ENCODE measurements at places on chromosomes 11 and 22. TPM values are rescaled to one million over a fixed set of nuclear protein-coding genes. Genes with fewer than 3 reads are reported as not detected.

- no peak for DNase-seq
Observed at GRCh38 chr22:22486132-22486899, 22.2 kb downstream of the ZNF280B start.

DNA sequence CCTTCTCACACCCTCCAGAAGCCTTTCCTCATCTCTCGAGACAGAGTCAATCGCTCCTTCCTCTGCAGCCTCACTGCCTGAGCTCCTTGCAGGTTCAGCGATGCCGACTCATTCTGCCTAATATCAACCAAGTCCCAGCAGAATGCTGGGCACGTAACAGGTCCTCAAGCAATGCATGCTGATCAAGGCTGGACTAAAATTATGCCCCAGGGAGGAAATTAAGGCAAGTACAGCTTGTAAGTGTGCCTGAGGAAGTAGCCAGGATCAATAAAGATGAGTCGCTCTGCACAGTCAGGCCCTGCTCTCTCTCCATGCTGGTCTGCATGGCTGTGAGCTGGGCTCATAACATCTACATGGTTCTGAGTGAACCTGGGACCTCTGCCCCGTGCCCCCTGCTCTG is 25.6 kb upstream of the NRIP3 start:
- DNase-seq: no peak

- DNase-seq: no peak
Observed at GRCh38 chr22:49380828-49381114, 446.9 kb downstream of the BRD1 start.

DNA sequence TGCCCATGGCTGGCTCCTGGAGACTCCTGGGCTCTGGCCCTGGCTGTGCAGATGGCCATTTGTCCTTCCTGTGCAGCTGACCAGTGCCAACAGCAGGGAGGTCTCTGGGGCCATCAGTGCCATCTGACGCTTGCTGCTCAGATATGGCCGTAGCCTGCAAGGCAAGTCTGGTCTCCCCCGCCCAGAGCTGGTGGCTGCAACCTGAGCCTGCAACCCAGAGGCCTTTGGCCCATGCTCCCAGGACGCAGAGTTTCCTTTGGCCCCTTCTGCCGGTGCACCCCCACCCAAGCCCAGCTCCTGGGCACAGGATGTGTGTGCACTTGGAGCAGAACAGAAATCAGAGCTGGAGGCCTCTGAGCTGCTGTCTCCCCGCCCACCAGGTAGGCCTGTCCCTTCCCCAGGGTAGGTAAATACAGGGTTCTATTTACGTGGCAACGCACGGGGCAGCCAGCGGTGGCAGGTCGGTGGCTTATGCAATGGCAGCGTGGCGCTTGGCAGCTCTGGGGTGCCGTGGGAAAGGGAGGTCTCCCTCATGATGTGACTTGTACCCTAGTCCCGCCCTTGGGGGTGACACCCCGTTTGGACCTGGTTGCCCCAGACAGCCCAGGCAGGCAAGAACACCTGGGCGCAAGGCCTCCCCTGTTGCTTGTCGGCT is 21.0 kb upstream of the MYEOV start:
- DNase-seq: no peak

The CRYAB gene
- total RNA-seq: 387 TPM

DNA sequence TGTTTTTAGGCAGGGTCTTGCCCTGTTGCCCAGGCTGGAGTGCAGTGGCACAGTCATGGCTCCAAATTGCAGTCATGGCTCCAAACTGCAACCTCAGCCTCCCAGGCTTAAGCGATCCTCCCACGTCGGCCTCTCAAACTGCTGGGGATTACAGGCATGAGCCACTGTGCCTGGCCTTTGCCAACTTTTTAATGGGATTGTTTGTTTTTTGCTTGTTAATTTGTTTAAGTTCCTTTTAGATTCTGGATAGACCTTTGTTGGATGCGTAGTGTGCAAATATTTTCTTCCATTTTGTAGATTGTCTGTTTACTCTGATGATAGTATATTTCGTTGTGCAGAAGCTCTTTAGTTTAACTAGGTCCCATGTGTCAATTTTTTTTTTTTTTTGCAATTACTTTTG is 10.0 kb upstream of the SCGB1D1 start:
- DNase-seq: no peak

The OTOG gene
- not detected for total RNA-seq

The TSGA10IP gene
- total RNA-seq: not detected

The ROBO4 gene
- 18.8 TPM for total RNA-seq

GRCh38 chr11:103871923-103872551 is 164.4 kb upstream of the DDI1 start:
- DNase-seq: no peak

GRCh38 chr11:70597751-70598625 is 199.7 kb downstream of the CTTN start:
- no peak for DNase-seq

DNA sequence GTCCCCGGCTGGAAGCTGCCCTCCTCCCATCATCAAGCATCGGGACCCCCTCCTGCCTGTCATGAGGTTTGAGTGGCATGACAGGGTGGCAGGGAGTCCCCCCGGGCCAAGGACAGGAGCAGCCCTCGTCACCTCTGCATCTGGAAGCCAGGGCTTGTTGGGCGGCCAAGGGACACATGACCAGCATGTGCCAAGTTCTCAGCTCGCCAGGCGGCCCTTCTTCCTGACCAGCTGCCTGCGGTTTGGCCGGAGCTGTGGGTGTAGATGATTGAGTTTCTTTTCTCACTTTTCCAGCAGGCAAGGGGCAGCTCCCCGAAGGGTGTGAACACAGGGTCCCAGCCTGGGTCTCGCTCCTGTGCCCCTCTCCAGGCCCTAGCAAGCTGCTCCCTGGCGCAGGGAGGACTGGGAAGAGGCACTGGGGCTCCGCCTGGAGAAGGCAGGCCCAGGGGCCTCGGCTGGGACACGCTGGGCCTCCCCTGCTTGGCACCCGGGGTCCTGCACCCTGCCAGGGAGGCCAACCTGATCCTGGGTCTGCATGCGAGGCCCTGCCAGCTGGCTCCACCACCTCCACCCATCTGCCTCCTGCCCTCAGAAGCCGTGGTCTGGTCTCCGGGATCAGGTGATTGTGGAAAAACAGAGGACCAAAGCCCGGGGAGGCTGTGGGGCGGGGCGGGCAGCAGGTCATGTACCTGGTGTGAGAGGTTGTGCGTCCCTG is 13.4 kb downstream of the ARHGAP8 start:
- DNase-seq: no peak

GRCh38 chr11:38672445-38672844 is 2074.4 kb upstream of the RAG2 start:
- no peak for DNase-seq

GRCh38 chr11:130909650-130910049 is 6.6 kb downstream of the SNX19 start:
- no peak for DNase-seq

DNA sequence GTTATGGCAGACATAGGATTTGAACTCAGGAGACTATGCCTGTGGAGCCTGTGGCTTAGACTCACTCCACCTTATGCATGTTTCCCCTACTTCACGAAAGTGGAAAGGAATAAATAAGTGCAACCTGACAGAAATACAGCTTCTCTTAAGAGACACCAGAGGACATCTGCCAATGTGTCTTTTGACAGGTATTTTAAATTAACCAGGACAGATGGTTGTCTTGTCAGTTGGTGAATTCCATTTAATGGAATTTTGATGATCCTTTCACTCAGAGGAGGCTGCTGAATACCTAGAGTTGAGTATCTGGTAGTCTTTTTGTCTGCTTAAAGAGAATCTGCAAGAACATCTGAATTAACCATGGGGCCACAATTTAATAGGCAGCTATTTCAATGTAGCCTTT is 46.1 kb downstream of the NELL1 start:
- DNase-seq: no peak

GRCh38 chr22:21725956-21726649 is 9.5 kb downstream of the YPEL1 start:
- no peak for DNase-seq

The LRRN4CL gene
- 22.5 TPM for total RNA-seq

The APBB1 gene
- total RNA-seq: 40.0 TPM

- DNase-seq: no peak
Observed at GRCh38 chr22:45805413-45805812, 133.8 kb downstream of the ATXN10 start.

The POU2AF2 gene
- not detected for total RNA-seq

- no peak for DNase-seq
Observed at GRCh38 chr11:95711945-95712221, 77.7 kb downstream of the FAM76B start.

GRCh38 chr22:45105281-45105702 is 58.4 kb upstream of the NUP50 start:
- DNase-seq: no peak

DNA sequence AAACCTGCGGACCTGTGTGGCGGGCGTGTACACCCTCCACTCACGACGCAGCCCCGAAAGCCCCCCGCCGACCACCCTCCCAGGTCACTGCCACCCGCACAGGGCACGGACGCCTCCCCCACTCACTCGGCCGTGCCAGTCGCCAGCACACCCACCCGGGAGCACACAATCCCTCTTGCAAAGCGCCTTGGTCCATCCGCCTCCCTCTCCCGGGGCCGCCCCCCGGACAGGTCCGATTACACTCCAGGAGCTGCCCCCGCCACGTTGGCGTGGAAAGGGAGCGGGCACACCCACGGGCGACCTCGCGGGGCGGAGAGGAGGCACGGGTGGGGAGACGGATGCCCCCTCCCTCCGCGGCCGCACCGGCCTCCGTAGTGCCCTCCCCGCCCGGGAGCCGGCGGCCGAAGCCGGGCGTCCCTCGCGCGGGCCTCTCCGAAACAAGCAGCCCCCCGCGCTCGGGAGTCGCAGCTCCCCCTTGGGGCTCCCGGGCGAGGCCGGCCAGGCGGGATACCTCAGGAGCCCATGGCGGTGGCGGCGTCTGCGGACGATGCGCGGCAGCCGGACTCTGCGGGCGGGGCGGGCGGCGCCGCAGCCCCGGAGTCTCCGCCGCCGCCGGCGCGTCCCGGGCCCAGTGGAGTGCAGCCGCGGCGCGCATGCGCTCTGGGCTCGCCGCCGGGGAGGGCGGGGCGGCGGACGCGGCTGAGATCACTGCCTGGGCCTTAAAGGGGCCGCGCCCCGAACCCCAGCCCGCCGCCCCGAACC is at the start of gene TMEM184B:
Gene TMEM184B, minus strand, starts transcription at position 638 of the 762 bp plus-strand sequence. CDS start 25,049 bp downstream, outside the sequence.
- no peak for DNase-seq

The KRTAP5-1 gene
- total RNA-seq: not detected

The OR2D2 gene
- total RNA-seq: 1.3 TPM

The CTSD gene
- total RNA-seq: 427 TPM

- no peak for DNase-seq
Observed at GRCh38 chr11:103894034-103894433, 142.4 kb upstream of the DDI1 start.

GRCh38 chr11:67022961-67023956 is at the start of gene SYT12:
TSS of gene SYT12 (plus strand) at chr11:67023134. CDS start at chr11:67030145, 7,011 bp downstream.
- no peak for DNase-seq

DNA sequence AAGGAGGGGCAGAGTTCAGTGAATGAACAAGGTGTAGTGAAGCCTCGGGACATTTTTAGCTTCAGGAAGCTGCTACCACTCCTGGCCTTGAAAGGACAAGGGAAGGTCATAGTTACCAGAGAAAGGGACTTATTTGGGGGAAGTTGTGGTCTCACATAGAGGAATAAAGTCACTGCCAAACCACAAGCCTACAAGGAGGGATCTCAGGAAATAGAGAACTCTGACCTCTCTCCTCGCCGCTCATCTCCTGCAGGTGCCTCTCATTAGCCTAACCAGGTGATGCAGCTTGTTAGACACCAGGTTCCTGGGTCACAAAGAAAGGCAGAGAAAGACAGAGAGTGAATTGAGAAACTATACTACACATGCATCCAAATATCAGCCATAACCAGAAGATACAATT is 14.3 kb upstream of the TOLLIP start:
- DNase-seq: no peak

The OR4D5 gene
- total RNA-seq: not detected

The MIAT gene
- total RNA-seq: 3.6 TPM

- DNase-seq: no peak
Observed at GRCh38 chr11:64711956-64712362, 11.0 kb downstream of the NRXN2 start.

DNA sequence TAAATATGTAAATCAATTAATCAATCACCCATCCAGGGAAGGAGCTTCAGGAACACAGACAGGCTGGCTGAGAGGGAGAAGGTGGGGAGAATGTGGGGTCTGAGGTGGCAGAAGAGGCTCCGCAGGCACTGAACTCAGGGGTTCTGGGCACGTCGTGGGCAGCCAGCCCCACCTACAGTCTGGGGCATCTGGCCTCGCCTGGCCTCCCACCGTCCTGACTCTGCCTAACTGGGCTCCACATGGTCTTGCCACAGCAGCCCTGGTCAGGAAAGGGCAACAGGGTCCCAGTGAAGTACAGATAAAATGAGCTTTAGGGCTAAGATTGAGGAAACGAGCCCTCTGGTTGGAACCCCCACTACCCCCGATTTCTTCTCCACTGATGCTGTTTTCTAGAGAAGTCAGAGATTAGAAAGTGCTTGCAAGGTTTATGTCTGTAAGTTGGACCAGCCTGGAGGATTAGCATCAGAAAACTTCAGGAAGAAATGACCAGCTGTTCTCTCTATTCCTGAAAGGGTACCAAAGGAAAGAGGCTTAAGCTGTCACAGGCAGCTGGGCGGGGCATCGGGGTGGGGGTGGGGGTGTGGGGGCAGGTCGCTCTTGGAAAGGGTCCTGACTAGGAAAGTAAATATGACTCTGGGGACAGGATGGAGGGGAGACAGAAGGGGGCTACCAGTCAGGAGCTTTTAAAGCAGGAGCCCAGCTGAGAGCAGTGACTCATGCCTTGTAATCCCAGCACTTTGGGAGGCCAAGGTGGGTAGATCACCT is 261.7 kb downstream of the BUD13 start:
- no peak for DNase-seq

DNA sequence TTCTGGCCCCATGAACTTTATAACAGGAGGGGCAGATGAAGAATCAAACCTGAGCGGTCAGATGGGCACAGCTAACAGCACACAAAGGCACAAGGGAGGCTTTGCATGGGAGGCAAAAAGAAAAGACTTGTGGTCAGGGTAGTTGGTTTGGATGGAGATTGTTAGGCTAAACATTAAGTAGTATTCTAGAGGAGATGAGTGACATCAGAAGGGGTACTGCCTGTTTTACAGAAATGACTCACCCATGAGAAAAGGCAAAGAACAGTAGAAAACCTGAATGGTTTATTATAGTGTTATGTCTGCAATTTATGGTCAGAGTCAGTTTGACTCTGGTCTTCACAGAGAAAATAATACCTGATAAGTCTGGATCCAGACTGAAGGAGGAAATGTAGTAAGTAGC is 129.8 kb upstream of the KIRREL3 start:
- no peak for DNase-seq

- no peak for DNase-seq
Observed at GRCh38 chr11:123580557-123581275, 73.7 kb downstream of the SCN3B start.

The SOX10 gene
- total RNA-seq: 0.95 TPM

GRCh38 chr11:124769806-124770774 is 8.0 kb upstream of the ESAM start:
- no peak for DNase-seq

- no peak for DNase-seq
Observed at GRCh38 chr11:118339281-118339961, 3.1 kb downstream of the CD3D start.

- DNase-seq: no peak
Observed at GRCh38 chr11:76088511-76088910, 117.8 kb downstream of the WNT11 start.

DNA sequence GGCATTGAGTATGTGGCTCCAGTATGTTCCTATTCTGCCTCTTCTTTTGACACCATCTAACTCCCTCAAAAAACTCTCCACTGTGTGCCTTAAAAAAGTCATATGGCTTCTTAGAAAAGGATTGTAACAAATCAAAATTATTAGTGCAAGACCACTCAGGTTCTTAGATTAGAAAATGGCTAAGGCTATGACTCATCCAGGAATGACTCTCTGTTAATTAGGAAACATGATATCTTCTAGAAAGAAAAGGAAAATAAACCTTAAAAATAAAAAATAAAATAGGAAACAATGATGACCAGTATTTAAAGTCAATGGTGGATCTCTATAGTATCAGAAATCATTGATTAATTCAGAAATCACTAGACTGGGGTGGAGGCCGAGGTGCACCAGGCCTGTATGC is 21.7 kb downstream of the SLC25A17 start:
- no peak for DNase-seq

Data from thoracic aorta (tissue), 2 donors.